ENCODE measurements at places on chromosomes 6 and 20. TPM values are rescaled to one million over a fixed set of nuclear protein-coding genes. Genes with fewer than 3 reads are reported as not detected.

The CDKAL1 gene
- 12.1 TPM for total RNA-seq

The HTR1E gene
- total RNA-seq: not detected

The BACH2 gene
- total RNA-seq: 13.2 TPM

The OPN5 gene
- total RNA-seq: under 0.01 TPM

The CCN5 gene
- under 0.01 TPM for total RNA-seq

The QRSL1 gene
- 8.9 TPM for total RNA-seq

The DDX43 gene
- total RNA-seq: 0.54 TPM

The CBLN4 gene
- under 0.01 TPM for total RNA-seq

The SLC25A27 gene
- total RNA-seq: 5.7 TPM

The SLC22A7 gene
- not detected for total RNA-seq

The BMP7 gene
- total RNA-seq: not detected

The ASIP gene
- total RNA-seq: not detected

The CLDN20 gene
- total RNA-seq: not detected

The DEFB132 gene
- total RNA-seq: not detected

The HDGFL1 gene
- total RNA-seq: not detected

The CUL9 gene
- 47.7 TPM for total RNA-seq

The ADGRG6 gene
- 57.1 TPM for total RNA-seq

Data from hematopoietic multipotent progenitor cell (in vitro differentiated cells).